DMS 273 treated with DMSO at 0.1 percent for 48 hours (cell line): ENCODE measurements at places on chromosomes 5 and 9.
A peak's percentile ranks its signal among the peaks of the same experiment; 100 is the strongest.

DNA sequence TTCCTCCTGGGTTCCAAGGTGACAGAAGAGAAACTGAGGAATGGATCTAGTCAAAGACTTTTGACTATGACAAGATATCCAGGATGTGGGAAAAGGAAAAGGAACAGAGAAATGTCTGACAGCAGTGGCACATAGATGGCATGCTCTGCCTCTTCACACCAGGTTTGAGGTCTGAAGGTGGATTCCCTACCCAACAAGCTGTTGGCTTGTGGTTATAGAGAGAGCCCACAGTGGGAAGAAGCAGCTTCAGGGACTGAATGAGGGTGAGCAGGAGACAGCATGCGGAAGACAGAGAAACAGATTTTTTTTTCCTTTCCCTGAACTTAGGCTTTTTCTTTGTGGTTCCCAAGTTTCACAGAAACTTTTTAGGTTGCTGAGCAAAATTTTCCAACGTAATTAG, 20.6 kb downstream of the IFNW1 start:
- no peak for DNase-seq

DNA sequence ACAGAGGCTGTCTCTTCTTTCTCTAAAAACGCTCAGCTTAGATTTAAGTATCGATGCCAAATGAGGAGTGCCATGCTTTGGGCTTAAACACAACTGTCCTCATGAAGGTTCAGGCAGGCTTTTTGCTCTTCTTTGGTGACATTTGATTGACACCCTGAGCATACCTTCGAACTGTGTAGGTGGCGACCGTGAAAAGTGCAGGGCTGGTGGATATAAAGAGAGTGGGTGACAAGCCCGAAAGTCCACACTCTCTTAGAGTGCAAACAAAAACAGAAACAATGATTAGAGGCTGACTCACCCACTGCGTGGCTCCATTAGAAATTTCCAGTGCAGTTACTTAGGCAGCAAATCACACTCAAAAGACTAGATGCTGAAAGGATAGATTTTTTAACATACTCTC, 141.7 kb downstream of the SYK start:
- no peak for DNase-seq

GRCh38 chr9:4305065-4305985, 5.5 kb upstream of the GLIS3 start:
- DNase-seq, result no peak

GRCh38 chr9:35172878-35173277, 11.1 kb downstream of the UNC13B start:
- no peak for DNase-seq

- DNase-seq, result no peak
Observed at GRCh38 chr5:616484-617039, 4.4 kb downstream of the CEP72 start.

GRCh38 chr5:116514421-116514970, 60.1 kb downstream of the SEMA6A start:
- peak; percentile 40 for DNase-seq

- no peak for DNase-seq
Observed at GRCh38 chr5:83972236-83972635, 251.6 kb upstream of the HAPLN1 start.

GRCh38 chr9:98594546-98595160, 114.1 kb downstream of the GABBR2 start:
- DNase-seq, result no peak

DNA sequence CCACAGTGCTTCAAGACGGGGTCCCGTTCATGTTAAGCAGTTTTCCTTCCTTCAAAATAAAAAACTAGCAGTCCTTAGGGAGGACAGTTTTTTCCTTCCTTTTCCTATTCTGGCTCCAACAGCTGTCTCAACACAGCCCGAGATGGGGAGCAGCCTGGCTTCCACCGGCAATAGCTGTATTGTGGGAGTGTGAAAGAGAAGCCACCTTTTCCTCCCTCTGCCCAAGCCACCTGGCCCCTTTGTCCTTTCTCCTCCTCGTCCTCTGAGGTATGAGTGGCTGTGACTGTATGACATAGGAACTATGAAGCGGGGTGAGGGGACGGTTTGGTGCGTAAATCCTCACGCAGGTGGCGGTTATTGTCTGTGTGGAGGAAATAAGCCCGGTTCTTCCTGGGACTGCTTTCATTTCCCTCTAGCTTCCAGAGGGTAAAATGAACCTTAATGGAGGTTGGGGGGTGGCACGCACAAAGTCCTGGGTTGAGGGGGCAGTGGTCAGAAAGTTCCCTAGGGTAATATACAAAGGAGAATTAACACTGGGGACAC, 292.0 kb upstream of the DMRT1 start:
- no peak for DNase-seq

DNA sequence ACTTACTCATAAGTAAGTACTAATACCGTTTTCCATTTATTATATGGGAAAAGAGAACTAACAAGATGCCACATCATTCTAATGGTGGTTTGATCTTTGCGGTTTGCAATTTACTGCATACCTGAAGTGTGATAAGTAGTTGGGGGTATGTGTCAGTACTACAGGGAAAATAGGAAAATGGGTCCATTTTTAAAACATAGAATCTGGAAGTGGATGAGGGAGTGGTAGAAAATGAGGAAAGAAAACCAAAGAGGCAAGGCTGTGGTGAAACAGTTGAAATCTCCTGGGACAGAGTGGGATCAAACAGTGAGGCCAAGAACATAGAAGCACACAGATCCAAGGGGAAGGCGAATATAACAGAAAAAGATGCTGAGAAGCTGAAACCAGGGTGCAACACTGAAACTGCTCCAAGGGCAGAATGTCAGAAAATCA, 6.7 kb downstream of the ADAMTSL1 start:
- no peak for DNase-seq

DNA sequence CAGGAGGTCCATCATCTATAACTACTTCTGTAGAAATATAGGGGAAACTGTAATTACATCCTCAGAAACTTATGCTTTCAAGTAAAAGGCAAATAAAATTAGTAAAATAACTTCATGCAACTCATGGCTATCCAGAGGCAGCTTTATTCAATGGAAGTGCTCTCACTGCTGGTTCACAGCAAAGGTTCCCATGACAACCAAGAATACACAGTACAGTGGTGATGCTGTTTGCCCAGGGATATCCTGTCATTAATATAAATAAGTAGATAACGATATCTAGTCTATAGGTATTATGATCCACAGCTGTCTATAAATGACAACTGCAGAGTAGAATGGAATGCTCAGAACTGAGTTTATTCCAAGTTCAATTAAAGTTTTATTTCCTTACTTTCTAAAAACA, 390.3 kb downstream of the PDE4D start:
- DNase-seq, result no peak

- no peak for DNase-seq
Observed at GRCh38 chr5:144035046-144035740, 135.3 kb downstream of the YIPF5 start.

- no peak for DNase-seq
Observed at GRCh38 chr5:32916648-32917047, 205.5 kb downstream of the NPR3 start.

DNA sequence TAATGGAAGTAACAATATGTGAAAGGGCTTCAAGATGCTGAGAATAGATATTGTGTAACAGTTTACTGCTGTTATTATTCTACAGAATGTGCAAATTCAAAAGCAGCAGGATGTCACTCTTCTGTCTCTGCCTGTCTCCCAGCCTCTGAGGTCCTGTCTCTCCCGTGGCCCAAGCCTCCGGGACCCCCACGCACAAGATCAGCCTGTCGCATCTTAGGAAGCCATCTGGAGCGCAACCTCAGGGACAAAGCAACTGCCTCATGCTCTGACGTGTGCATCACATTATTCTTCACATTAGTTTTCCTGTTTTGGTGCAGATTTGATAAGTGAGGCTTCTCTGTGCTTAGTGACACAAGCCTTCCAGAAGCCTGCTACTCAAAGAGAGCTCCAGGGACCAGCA, 46.5 kb upstream of the C9orf72 start:
- DNase-seq, result no peak

DNA sequence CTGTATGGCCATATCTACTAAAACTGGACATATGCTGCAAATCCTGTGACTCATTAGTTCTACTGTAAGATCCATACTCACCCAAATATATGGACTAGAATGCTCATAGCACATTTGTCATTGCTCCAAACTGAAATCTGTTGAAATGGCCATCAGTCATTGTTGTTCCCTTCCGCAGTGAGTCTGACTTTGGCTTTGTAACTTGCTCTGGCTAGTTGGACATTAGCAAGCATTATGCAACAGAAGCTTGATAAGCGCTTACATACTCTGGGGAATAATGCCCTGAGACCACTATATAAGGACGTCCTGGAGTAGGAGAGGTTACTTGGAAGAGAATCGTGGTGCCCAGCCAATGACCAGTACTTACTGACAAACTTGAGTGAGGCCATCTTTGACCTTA, 9.0 kb downstream of the KIAA1958 start:
- no peak for DNase-seq

- no peak for DNase-seq
Observed at GRCh38 chr9:123552530-123552929, 196.5 kb downstream of the CRB2 start.

- no peak for DNase-seq
Observed at GRCh38 chr9:19151425-19152159, 24.3 kb upstream of the PLIN2 start.

GRCh38 chr9:35996358-35996970, 38.5 kb upstream of the OR2S2 start:
- DNase-seq, result no peak

DNA sequence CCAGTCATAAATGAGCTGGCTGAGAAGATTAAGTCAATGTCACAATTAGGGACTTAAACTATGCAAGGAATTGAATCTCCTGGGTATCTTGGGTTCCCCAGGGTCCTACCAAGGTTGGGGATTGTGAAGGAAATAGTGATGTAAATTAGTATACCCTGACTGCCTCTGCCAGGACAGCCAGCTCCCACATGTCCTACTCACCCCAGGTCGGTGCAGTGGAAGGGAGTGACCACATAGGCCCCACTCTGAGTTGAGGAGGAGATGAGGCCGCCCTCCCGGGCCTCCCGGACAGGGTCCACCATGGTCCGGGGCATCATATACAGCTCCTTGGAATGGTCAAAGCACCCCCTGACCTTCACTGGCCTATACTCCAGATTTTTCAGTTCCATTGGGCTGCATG, 2.7 kb downstream of the SURF1 start:
- DNase-seq, result no peak

DNA sequence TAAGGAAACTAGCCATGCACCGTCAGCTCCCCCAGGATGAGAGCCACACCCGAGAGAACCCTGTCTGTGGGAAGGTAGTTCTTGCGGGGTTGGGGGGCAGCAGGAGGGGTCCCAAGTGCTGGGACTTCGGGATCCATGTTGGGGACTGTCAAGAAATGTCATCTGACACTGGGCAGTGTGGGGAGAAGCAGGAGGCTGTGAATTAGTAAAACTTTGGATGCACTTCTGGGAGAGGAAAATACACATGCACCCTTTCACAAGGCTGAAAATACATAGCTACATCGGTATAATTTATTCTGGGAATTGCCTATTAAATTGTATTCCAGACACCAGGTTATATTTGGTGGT, 109.6 kb upstream of the RPS23 start:
- DNase-seq, result no peak

DNA sequence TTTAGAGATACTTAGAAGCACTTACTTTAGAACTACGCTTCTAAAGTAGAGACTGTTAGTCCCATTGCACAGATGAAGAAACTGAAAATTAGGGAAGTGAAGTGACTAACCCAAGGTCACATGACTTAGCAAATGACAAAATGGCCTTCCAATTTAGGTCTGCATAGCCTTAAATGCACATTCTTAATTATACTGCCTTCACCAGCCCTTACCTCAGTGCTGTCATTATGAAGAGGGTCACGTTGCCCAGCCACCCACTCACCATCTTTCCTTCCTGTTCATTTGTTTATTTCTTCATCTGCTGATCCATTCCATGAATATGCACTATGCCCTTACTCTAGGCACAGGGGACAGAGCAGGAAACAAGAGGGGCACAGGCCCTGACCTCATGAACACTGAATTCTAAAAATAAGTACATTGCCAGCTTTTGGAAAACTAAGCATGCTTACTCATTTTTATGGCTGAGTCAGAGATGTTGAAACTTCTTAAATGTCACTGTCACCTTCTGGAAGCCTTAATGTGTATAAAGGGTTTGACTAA, 8.6 kb downstream of the HAVCR2 start:
- no peak for DNase-seq

- DNase-seq, result no peak
Observed at GRCh38 chr9:20726144-20726543, 42.1 kb downstream of the FOCAD start.

GRCh38 chr9:94870793-94871558, 144.5 kb downstream of the AOPEP start:
- no peak for DNase-seq

GRCh38 chr9:86648828-86649170, 294.6 kb upstream of the TUT7 start:
- DNase-seq, result no peak

GRCh38 chr5:54307583-54307982, 2.8 kb downstream of the ARL15 start:
- DNase-seq, result no peak

DNA sequence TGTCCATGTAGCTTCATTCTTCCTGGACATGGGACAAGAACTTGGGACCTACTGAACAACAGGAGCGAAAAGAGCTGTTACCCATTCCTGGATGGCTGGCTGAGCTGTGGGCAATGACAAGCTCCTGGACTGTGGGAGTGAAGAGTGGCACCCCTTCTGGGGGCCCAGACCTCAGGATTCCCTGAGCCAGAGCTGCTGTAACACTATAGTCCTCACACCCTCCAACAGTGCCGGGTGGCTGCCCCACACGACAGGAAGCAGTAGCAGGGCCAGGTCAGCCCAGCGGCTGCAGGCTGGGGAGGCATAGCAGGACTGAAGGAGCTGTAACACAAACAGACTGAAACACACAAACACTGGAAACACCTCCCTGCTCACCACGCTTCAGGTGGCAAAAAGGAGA, 169.7 kb upstream of the IRX2 start:
- DNase-seq, result no peak

GRCh38 chr5:40475561-40475960, 204.2 kb upstream of the PTGER4 start:
- DNase-seq, result no peak

DNA sequence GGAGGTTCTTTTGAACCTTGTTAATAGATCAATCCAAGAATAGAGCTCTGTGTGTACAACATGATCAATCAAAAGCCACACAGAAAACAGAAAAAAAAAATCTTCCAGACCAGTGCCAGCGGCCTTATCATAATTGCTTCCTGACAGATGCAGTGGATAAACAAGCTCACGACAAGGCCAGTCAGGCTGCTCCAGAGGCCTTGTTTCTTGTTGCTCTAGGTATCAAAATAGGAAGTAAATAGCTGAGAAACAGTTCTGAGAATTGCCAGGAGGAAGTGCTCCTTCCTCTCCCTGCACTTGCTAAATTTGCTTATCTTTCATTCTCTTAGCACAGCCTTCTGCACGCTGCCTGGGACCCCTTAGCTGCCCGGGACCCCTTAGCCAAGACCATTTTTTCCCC, 199.0 kb upstream of the TARS1 start:
- no peak for DNase-seq

GRCh38 chr5:80866371-80866770, 93.8 kb upstream of the RASGRF2 start:
- no peak for DNase-seq

GRCh38 chr9:137371521-137371941, 51.4 kb downstream of the EXD3 start:
- no peak for DNase-seq

- no peak for DNase-seq
Observed at GRCh38 chr9:115126404-115126803, 8.4 kb upstream of the TNC start.

GRCh38 chr9:115194216-115194615, 76.3 kb upstream of the TNC start:
- no peak for DNase-seq
